ENCODE measurements at places on chromosomes 12 and 14. TPM values are rescaled to one million over a fixed set of nuclear protein-coding genes. Genes with fewer than 3 reads are reported as not detected.

IFNG-AS1 gene
- total RNA-seq = not detected

YY1 gene
- total RNA-seq = 50.0 TPM

SPX gene
- not detected for total RNA-seq

DAO gene
- total RNA-seq = not detected

SLC5A8 gene
- total RNA-seq = not detected

OGFOD2 gene
- 14.5 TPM for total RNA-seq

PLEKHH1 gene
- 0.17 TPM for total RNA-seq

GPR84 gene
- not detected for total RNA-seq

TOMM20L gene
- not detected for total RNA-seq

AHNAK2 gene
- 407 TPM for total RNA-seq

NRXN3 gene
- under 0.01 TPM for total RNA-seq

RTL1 gene
- total RNA-seq = not detected

TAS2R31 gene
- 5.1 TPM for total RNA-seq

EIF2S3B gene
- total RNA-seq = 0.87 TPM

EXOC5 gene
- 77.7 TPM for total RNA-seq

SYNE3 gene
- total RNA-seq = 42.5 TPM

WBP11 gene
- 10.8 TPM for total RNA-seq

CLSTN3 gene
- 19.4 TPM for total RNA-seq

EIF5 gene
- total RNA-seq = 160 TPM

OLR1 gene
- total RNA-seq = not detected

TAS2R10 gene
- total RNA-seq = 1.6 TPM

ARHGAP9 gene
- not detected for total RNA-seq

STON2 gene
- 46.1 TPM for total RNA-seq

OR4E2 gene
- total RNA-seq = not detected

DIO2 gene
- total RNA-seq = 16.1 TPM

ASCL4 gene
- total RNA-seq = not detected

CCDC88C gene
- total RNA-seq = 0.15 TPM

RNASE1 gene
- total RNA-seq = not detected

ERBB3 gene
- 0.33 TPM for total RNA-seq

RNASE2 gene
- total RNA-seq = not detected
